ENCODE measurements at places on chromosomes 16 and 17. TPM values are rescaled to one million over a fixed set of nuclear protein-coding genes. Genes with fewer than 3 reads are reported as not detected.

Gene ZFP3
- total RNA-seq, result 2.0 TPM

Gene NTN1
- total RNA-seq, result 0.65 TPM

Gene PIK3R5
- total RNA-seq, result not detected

Gene TSEN54
- 10.0 TPM for total RNA-seq

Gene HOXB6
- total RNA-seq, result 16.0 TPM

Gene CDH1
- not detected for total RNA-seq

Gene IL34
- 2.9 TPM for total RNA-seq

Gene PITPNC1
- 6.9 TPM for total RNA-seq

Gene PTGES3L
- 0.33 TPM for total RNA-seq

Gene HOXB2
- 2.9 TPM for total RNA-seq

Gene ZG16B
- total RNA-seq, result 0.33 TPM

Gene ABCC12
- total RNA-seq, result not detected

Gene EPN3
- total RNA-seq, result not detected

Gene SPATA32
- not detected for total RNA-seq

Gene CCL1
- total RNA-seq, result not detected

Gene TBX2
- 0.29 TPM for total RNA-seq

Gene TP53TG3C
- not detected for total RNA-seq

Gene C16orf46
- total RNA-seq, result not detected

Gene TLCD2
- total RNA-seq, result 1.3 TPM

Gene B4GALNT2
- not detected for total RNA-seq

Gene KRT31
- total RNA-seq, result not detected

Gene AHSP
- total RNA-seq, result not detected

Gene CA7
- total RNA-seq, result not detected

Gene YBX2
- total RNA-seq, result 2.3 TPM

Gene KRTAP4-6
- total RNA-seq, result not detected

Gene KRT28
- total RNA-seq, result not detected

Gene SLC5A11
- total RNA-seq, result 0.38 TPM

Gene MFSD6L
- total RNA-seq, result not detected

Gene MED1
- 32.3 TPM for total RNA-seq

Gene CDH13
- total RNA-seq, result 235 TPM

Gene ZNF267
- 26.1 TPM for total RNA-seq

Gene ZCCHC14
- total RNA-seq, result 12.2 TPM

Gene CD79B
- total RNA-seq, result 0.33 TPM

Gene CENPX
- 45.1 TPM for total RNA-seq

Gene ZMYND15
- not detected for total RNA-seq

Gene MYOCD
- total RNA-seq, result not detected

Gene KRTAP1-5
- not detected for total RNA-seq

Gene MT4
- total RNA-seq, result not detected

Gene TBC1D3C
- not detected for total RNA-seq

Gene ATP2A1
- total RNA-seq, result 0.19 TPM

Measured in vein endothelial cell (primary cell).